ENCODE measurements at places on chromosomes 5 and 9. TPM values are rescaled to one million over a fixed set of nuclear protein-coding genes. Genes with fewer than 3 reads are reported as not detected.

DNA sequence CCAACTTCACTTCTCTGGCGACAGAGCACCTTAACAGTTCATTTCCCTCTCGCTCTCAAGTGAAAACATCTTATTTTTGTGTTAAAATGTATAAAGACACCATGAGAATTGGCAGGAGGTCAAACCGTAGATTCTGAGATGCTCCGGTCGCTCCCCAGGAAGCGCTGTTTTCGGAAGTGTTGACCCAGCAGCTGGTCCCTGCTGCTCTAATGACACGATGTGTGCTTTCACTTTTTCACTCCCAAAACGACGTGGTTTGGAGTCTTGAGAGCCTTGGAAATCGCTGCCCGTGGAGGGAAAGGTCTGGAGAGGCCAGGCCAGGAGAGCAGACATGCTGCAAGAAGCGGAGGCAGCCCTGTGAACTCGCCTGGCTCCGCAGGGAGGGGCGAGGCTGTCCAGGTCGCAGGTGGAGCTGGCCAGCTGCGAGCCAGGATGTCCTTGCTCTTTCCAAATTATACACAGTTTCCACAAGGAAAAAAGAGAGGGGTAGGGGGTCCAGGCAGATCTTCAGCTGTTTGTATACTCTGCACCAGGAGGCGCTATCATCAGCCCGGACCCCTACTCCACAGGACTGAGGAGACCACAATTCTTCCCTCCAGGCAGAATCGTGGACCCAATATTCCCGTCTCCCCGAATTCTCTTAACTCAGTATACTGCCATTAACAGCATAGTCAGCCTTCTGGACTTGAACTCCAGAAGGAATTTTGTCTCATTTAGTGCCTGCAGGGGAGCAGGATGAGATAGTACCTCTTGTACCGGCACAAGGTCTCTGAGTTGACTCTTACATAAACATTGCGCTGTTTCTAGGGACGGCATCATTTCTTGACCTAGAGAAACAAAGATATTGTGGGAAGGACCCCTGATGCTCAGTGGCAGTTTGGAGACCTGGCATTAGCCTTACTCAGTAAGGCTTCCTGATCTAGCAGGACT lies 248.6 kb upstream of the ANKRD55 start:
- peak overlapping the region; percentile 88 for H3K27ac ChIP-seq
- no peaks in the 10 kb centered on the region for H3K36me3 ChIP-seq
- peaks cover 29% of the 10 kb centered on the region for H3K4me1 ChIP-seq

Gene ACTBL2
- total RNA-seq = 0.12 TPM

DNA sequence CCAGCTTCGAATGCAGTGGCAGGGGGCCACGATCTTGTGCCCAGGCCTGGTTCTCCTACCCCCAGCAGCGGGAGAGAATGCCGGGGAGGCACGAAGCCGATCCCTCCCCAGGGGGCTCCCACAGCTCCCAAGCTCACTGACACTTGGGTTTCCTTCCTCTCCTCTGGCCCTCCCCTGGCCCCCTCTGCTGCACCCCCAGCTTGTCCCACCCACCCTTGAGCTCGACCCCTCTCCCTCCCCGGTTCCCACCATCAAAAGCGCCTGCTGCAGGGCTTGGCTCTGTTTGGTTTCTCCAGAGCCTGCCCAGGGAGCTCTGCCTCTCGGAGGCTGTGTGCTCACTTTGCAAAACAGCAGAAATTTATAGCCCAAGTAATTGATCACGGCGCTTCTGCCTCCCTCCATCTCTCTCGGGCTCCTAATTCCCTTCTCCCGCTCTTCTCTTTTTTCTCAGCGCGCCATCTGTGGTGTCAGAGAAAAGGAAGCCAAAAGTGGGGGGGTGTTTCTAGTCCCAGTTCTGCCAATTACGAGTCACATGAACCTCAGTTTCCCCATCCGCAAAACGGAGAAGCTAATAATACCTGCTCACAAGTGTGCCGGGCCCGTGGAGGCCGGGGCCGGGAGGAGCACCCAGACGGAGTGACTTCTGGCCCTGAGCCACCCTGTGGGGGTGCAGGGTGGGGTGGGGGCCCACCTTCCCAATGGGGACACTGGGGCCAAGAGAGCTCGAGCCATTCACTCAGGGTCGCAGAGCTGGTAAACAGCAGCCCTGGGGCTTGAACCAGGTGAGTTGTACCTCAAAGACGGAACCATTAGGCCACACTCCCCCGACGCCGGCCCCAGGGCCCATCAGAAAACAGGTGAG lies 141.2 kb upstream of the IER5L start:
- no peaks in the 10 kb centered on the region for H3K36me3 ChIP-seq
- H3K27me3 ChIP-seq = no peaks in the 10 kb centered on the region
- H3K27ac ChIP-seq = peak overlapping the region; percentile 83
- H3K4me1 ChIP-seq = no peaks in the 10 kb centered on the region

DNA sequence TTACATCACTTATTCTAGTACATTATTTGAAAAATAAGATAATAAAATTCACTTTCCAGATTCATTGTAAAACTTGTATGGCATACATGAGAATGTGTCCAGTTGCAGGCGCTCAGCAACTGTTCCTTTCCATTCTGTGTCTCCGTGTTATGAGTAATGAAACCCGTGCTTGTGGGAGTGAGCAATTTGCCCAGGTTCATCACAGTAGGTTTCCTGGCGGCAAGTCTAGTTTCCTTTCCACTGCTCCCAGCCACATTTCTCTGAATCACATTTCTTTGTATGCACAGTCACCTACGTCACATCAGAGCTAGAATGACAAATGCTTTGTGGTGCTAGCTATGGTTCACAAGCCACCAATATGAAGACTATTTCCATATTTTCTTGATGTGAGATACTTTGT lies 39.9 kb downstream of the MOCS2 start:
- no peaks in the 10 kb centered on the region for H3K27me3 ChIP-seq
- H3K27ac ChIP-seq = no peak overlapping the region
- H3K4me1 ChIP-seq = no peaks in the 10 kb centered on the region
- H3K4me3 ChIP-seq = no peak overlapping the region

GRCh38 chr9:72574156-72574810 lies 52.9 kb downstream of the TMC1 start:
- H3K4me1 ChIP-seq = no peaks in the 10 kb centered on the region
- H3K4me3 ChIP-seq = no peak overlapping the region
- no peak for DNase-seq
- no peak overlapping the region for H3K27ac ChIP-seq

All from right atrium auricular region (tissue), 2 donors.